A673 (cell line): ENCODE measurements at places on chromosomes 7 and 10.

DNA sequence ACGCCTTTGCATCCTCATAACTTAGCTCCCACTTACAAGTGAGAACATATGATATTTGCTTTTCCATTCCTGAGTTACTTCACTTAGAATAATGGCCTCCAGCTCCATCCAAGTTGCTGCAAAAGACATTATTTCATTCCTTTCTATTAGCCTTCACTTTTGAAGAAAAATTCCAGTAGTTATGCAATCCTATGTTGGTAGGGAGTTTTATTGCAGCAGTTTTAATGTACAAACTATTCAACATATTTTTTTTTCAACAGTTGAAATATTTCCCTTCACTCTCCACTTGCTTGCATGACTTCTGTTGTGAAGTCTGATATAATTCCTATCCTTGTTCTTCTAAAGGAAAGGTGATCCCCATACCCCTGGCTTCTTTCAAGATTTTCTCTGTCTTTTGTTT lies 27.3 kb upstream of the ARHGAP22 start:
- no peak for DNase-seq

GRCh38 chr10:114925587-114926586 lies 12.1 kb upstream of the TRUB1 start:
- peak; percentile 88 for DNase-seq

DNA sequence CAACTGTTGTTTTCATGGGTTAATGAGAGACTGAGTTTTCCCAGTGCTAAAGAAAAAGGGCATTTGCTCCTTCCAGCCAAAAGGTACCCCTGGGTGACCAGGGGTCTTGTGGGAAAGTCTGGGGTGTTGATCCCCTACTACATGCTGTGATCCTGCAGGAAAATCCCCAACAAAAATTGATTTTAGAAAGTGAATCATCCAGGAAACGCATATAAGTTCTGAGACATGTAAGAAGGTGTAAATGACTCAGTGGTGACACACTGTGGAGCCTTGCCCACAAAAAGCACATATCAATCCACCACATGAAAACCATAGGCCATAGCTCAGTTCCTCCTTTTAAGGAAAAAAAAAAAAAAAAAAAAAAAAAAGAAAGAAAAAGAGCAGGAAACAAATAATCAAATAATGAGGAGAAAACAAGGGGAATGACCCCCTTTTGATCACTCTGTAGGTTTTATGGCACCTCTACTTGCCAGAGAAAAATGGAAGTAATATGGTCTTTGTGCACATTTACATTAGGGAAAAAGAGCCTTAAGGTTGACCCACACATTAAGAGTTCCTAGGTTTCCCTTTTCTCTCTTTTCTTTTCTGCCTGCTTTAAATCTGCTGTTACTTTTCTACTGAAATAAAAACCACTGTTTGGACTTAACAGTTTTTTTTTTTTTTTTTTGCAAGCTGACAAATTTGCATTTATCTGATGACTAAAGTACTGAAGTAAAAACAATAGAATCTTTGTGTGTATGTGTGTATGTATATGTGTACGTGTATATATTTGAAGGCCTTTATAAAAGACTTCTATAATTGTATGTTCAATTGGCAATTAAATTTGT lies 386.0 kb downstream of the KIF20B start:
- peak; percentile 9 for DNase-seq

DNA sequence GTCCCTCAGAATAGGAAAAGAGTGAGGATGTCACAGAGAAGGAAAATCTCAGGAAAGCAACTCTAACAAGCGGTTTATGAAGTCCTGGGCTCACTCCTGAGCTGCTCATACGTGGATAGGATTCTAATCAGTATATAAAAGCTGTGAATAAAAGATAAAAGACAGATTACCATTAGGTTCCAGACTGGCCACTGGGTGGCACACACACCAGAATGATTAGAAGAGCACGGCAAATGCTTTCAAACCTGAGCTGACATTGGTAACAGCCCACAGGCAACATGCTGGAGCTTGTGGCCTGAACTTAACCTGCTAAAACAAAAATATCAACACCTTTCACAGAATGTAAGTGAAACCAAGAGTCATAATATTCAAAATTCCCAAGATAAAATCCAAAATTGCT lies 370.8 kb downstream of the GRID1 start:
- DNase-seq, result peak; percentile 50
